ENCODE measurements at places on chromosomes 7 and 10.

DNA sequence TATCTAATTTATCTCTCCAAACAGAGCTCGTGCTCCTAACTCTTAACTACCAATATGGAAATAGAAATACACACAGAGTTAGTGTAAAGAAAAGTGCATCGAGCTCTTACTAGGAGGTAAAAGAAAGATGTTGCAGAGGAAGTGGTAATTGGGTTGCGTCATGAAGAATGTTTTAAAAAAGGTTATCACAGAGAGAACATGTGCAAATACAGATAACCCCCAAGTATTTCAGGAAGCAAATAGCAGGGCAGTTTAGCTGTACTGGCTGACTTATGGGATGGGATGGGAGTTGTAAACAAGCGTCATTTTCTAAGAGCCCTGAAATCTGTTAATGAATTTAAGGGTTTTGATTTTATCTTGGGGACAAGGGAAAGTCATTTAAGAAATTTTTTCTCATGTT, 153.9 kb downstream of the AGMO start:
- no peak for DNase-seq

- DNase-seq = no peak
Measured at GRCh38 chr7:135928136-135928535, 49.0 kb downstream of the MTPN start.

- no peak for DNase-seq
Measured at GRCh38 chr10:75542906-75543305, 111.5 kb downstream of the LRMDA start.

GRCh38 chr10:6486309-6486708, 93.8 kb downstream of the PRKCQ start:
- no peak for DNase-seq

DNA sequence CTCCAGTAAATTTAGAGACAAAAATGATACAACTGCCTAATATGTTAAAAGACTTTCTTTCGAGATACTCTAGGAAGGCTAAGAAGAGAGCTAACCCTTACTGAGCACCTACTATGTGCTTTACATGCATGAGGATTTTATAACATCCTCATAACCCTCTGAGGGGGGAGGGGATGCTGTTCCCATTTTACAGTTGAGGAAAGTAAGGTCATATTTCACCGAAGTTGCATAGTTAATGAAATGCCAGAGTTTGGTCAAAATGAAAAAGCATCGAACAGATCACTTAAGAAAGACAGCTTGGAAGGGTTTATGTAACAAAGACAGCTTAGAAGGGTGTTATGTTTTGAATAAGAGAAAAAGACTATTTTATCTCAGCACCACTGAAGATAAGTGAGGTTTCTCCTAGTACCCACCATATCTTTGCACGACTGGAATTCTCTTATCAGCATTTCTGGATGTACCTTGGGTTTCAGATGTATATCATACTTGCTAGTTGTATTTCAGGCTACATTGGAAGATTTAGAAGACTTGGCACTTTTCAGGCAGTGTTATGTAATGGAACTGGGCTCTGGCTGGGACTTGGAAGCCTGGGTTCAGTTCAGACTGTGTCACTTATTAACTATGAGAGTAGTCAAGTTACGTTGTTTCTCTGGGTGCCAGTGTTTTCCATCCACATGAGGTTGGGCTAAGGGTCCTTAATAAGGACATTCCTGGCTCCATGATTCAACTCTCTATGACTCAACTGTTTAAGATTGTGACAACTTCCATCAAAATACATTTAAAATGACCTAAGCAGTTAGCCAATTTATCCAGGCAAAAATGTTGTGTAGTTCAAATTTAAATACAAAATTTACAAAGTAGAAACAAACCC, 6.0 kb downstream of the RHOBTB1 start:
- no peak for DNase-seq

- DNase-seq = no peak
Measured at GRCh38 chr7:98205162-98205845, 5.9 kb upstream of the BHLHA15 start.

DNA sequence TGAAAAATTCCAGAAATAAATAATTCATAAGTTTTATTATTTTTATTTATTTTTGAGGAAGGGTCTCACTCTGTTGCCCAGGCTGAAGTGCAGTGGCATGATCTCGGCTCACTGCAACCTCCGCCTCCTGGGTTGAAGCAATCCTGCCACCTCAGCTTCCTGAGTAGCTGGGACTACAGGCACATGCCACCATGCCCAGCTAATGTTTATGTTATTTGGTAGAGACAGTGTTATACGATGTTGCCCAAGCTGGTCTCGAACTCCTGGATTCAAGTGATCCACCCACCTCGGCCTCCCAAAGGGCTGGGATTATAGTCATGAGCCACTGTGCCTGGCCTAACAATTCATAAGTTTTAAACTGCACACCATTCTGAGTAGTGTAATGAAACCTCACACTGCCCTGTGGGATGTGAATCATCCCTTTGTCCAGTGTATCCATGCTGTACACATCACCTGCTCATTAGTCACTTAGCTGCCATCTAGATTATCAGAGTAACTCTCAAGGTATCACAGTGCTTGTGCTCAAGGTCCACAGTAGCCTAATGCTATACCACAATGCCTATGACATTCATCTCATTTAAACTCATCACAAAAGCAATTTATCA, 17.9 kb downstream of the RTKN2 start:
- no peak for DNase-seq

DNA sequence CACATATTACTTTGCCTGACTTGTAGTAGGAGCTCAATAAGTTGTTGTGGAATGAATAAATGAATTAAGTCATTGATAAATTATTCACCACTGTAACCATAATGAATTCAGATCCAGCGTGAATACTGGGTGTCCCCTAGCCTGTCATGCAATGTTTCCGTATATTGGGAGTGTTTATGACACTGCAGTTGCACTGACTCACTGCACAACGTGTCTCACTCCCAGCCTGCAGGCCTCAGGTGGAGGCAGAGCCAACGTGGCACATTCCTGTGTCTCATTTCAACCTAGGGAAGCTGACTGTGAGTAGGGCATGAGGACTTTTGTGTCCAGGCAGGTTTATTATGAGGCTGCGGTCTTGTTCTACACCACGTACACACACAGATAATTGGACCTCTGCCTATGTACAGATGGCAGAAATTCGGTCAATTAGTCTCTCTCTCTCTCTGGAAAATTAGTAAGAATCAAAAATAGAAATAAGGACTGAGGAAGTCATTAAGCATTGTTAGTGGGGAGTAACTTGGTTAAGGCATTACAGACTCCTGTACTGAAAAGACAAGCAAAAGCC, 299.1 kb upstream of the IGFBP3 start:
- no peak for DNase-seq

DNA sequence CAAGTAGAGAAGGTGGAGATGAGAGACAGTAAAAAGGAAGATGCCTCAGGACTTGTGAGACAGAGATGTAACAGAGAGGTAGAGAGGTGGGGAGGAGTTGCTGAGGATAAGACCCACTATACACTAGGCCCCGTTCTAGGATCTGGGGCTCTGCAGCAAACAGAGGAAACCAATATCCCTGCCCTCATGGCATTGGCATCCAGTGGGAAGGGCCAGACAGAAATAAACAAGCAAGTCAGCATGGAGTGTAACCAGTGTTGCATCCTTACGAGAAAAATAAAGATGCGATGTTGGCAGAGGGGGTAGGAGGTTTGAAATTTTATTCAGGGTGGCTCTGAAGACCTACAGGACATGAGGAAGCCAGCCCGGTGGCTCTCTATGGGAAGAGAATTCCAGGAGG, 22.0 kb upstream of the EEPD1 start:
- no peak for DNase-seq

DNA sequence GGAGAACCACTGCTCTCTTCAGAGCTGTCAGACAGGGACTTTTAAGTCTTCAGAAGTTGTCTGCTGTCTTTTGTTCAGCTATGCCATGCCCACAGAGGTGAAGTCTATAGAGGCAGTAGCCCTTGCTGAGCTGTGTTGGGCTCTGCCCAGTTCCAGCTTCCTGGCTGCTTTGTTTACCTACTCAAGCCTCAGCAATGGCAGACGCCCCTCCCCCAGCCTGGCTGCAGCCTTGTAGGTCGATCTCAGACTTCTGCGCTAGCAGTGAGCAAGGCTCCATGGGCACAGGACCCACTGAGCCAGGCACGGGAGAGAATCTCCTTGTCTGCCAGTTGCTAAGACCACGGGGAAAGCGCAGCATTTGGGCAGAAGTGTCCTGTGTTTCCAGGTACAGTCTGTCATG, 12.1 kb upstream of the CPA2 start:
- DNase-seq = no peak

DNA sequence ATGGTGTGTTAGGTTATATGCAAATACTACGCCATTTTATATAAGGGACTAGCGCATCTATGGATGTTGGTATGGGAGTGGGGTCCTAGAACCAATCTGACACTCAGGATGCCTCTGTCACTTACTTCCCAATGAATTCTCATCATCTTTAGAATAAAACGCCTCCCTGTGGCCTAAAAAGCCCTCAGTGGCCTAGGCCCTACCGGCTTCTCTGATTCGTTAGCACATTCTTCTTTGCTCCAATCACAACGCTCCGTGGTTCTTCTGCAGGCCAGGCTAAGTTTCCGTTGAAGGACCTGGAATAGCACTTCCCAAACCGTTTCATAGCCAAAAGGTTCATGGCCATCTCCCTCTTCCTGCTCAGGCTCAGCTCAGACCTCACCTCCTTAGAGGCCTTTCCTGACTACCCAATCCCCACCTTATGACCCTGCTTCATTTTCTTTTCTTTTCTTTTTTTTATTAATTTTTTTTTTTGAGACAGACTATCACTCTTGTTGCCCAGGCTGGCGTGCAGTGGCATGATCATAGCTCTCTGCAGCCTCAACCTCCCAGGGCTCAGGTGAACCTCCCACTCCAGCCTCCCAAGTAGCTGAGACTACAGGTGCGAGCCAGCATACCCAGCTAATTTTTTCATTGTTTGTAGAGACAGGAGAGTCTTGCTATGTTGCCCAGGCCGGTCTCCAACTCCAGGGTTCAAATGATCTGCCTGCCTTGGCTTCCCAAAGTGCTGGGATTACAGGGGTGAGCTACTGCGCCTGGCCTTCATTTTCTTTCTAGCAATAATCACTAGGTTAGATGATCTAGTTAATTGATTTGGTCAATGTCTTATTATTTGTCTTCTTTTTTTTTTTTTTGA, 24.5 kb upstream of the YWHAG start:
- DNase-seq = no peak

GRCh38 chr7:135802697-135803096, 54.1 kb upstream of the FAM180A start:
- no peak for DNase-seq

GRCh38 chr10:6020826-6021225, 41.3 kb downstream of the IL2RA start:
- DNase-seq = no peak

DNA sequence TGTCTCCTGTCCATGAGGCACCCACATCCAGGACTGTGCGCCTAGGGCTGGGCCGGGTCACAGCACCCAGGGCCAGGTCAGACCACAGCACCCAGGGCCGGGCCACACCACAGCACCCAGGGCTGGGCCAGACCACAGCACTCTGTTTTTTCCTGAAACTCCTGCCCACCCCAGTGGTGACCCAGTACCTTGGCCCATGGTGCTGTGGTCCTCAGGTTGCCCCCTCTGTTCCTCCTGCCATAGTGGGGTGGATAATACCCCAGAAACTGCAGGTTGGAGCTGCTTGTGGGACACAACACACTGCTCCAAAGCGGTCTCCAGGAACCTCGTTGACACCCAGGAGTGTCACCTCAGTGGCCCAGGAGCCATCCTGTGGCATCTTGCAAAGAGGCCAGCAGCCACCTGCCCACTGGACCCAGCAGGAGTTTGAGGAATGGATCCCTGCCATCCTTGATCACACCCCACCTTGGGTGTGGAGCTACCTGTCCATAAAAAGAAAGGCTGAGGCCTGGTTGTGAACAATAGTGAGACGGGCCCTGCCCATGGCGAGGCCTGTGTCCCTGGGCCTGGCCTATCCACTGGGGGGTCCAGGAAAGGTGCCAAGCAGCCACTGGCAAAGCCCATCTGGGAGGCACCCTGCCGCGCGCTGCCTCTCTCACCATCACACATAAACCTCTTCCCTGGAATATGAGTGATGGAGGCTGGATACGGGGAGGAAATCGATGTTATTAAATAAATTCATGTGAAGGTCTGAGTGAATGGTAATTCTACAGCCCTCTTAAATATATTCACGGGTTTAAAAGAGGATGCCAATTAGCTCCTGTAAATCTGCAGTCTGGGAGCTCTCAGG, 89.0 kb downstream of the NKX6-2 start:
- DNase-seq = no peak

DNA sequence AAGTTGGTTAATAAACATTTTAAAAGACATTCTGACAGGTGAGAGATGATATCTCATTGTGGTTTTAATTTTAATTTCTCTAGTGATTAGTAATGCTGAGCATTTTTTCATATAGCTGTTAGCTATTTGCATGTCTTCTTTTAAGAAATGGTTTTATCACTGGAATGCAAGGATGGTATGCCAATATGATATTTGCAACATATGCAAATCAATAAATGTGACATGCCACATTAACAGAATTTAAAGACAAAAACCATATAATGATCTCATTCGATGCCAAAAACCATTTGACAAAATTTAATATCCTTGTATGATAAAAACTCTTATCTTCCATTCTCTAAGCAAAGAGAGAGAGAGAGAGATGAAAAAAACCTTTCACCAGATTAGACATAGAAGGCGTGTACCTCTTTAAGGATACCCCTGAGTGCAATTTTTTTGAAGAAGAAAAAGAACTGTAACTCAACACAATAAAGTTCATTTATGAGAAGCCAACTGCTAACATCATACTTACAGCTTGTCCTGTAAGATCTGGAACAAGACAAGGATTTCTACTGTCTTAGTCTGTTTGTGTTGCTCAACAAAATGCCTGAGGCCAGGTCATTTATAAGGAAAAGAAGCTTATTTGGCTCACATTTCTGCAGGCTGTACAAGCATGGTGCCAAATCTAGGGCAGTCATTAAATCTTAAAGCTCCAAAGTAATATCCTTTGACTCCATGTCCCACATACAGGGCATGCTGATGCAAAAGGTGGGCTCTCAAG, 39.7 kb upstream of the ZMYND11 start:
- DNase-seq = no peak

DNA sequence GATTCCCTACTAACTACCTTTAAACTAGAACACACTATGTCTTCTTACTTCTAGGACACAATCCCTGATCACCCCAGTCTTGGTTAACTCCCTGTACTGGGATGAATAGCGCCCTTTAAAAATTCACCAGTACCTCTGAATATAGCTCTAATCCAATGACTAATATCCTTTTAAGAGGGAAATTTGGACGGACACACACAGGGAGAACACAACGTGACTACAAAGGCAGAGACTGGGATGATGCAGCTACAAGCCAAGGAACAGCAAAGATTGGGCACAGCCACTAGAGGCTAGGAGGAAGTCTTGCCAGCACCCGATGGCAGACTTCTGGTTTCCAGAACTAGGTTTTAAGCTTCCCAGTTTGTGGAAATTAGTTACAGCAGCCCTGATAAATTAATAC, 81.4 kb downstream of the MALSU1 start:
- no peak for DNase-seq

- no peak for DNase-seq
Measured at GRCh38 chr10:48653347-48653746, 31.3 kb upstream of the WDFY4 start.

DNA sequence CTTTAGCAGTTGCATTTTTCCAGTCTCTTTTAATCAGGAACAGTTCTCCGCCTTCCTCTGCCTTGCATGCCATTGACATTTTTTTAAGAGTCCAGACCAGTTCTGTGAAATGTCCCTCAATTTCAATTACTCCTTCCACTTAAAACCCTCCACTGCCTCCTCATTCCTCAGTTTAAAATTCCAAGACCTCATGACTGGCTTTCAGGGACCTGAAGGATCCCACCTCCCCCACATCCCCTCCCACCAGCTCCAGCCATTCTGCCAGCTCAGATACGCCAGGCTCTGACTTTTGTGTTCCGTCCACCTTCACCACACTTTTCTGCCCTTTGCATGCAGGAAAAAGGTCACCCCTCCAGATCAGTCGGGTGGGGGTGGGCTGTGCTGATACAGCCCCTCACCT, 8.7 kb downstream of the TNRC18 start:
- DNase-seq = no peak

All from NCI-H2081 (cell line).